C1 segment of cervical spinal cord (tissue), 14 donors: ENCODE measurements at places on chromosomes 2 and 18.

GRCh38 chr2:20615466-20616241 is 35.2 kb downstream of the HS1BP3 start:
- peak; percentile 62 for DNase-seq

GRCh38 chr2:42443718-42444399 is 49.9 kb downstream of the KCNG3 start:
- no peak for DNase-seq

GRCh38 chr18:72444798-72445155 is 99.4 kb downstream of the CBLN2 start:
- DNase-seq, result no peak

- no peak for DNase-seq
Observed at GRCh38 chr2:72150861-72151356, 3.2 kb upstream of the CYP26B1 start.

- DNase-seq, result no peak
Observed at GRCh38 chr2:64111426-64111825, 32.8 kb downstream of the PELI1 start.

GRCh38 chr18:28718696-28719095 is 541.8 kb upstream of the CDH2 start:
- DNase-seq, result no peak

DNA sequence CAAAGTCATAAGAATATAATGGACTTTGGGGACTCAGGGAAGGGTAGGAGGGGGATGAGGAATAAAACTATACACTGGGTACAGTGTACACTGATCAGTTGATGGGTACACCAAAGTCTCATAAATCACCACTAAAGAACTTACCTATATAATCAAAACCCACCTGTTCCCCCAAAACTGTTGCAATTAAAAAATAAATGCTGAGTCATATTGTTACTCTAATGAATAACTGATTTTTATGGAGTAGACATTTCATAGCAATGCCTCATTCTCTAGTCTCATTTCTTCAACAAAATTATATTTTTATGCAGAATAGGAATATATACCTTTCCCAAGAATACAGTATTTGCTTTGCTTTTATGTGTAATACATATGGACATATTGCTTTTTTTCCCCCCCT is 181.2 kb downstream of the ST6GAL2 start:
- no peak for DNase-seq

GRCh38 chr2:159614534-159615366 is 1.6 kb downstream of the BAZ2B start:
- DNase-seq, result no peak

- no peak for DNase-seq
Observed at GRCh38 chr18:4146797-4147196, 308.3 kb downstream of the DLGAP1 start.

DNA sequence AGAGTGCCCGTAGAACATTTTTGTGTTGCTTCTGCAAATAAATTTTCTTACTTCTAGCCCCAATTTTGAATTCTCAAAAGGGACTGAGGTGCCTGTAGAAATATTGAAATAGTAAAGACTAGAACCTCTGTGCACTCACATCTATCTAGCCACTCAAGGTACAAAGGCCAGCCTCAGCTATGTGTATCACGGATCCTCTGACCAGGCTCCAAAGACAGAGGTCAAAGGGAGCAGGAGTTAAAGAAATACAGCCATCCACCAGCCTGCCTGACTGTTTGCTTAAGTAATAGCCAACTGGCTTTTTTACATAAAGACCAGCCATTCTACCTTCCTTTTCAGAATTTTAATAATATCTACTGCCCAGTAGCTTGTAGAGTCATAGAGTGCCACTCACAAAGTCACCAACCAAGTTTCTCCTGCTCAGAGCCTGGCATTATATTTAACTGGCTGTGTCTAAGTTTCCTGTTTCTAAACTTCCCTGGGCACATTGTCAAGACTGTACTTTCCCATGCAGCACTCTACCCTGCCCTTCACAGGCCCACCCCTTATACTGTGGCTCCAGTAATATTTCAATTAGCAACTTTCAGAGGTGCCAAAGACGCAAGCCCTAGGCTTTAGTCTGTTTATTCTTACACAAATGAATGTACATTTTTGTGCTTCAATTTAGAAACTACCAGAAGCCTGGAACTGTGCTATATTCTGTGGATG is 338.3 kb upstream of the NT5C1B start:
- no peak for DNase-seq

DNA sequence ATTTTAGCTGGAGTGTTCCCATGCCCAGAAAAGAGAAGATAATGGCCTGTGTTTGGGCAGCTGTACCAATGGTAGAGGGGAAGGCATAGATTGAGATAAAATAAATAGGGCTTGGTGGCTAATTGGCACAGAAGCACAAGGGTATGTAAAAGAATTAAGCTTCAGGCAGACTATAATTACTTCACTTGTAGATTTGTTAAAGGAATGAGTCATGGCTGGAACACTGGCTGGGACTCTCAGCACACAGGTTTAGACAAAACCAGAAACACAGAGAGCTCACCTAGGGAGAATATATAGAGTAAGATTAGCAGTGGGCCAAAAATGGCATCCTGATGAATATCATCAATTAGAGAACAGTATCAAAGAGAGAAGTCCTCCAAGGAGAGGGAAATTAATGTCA is 198.3 kb upstream of the FIGN start:
- no peak for DNase-seq

DNA sequence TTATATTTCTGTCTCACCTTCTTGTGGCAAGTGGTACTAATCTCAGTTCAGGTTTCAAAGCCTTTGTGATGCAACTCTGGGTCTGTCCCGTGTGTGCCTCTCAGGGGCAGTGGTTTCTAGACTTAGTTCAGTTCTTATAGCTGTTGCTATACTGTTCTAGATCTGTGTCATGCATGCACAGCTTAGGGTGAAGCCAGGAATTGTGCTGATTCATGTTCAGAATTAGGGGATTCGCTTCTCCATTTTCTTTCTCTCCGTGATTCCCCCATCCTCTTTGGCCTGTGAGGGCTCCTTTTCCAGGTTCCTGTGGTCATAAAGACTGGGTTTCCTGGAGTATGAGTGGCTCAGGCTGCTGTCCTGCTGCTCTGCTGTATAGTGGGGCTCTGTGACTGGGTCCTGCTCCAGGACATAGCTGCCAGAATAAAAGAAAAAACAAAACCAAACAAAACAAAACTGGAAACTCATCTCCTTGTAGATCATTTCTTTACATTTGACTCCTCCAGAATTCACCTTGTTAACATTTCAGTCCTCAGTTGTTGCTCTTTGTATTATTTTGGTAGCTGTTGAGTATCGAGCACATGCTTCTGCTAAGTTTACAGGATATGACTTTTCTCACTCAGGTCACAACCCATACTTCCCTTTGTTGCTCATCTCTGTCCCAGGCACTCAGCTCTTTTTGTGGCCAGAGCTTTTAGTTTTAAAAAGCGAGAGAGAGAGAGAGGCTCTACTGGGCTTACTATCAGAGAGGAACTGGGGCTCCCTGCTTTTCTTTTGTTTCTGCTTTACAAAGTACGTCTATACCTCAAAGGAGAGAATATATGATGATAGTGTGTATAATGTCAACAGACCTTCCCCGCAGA is 34.2 kb downstream of the CERS6 start:
- no peak for DNase-seq
